ENCODE measurements at places on chromosomes 7 and 10. TPM values are rescaled to one million over a fixed set of nuclear protein-coding genes. Genes with fewer than 3 reads are reported as not detected.
A peak's percentile ranks its signal among the peaks of the same experiment; 100 is the strongest.

- no peak for DNase-seq
These were observed 108.3 kb upstream of the ABCB5 start for GRCh38 chr7:20507157-20507556.

DNA sequence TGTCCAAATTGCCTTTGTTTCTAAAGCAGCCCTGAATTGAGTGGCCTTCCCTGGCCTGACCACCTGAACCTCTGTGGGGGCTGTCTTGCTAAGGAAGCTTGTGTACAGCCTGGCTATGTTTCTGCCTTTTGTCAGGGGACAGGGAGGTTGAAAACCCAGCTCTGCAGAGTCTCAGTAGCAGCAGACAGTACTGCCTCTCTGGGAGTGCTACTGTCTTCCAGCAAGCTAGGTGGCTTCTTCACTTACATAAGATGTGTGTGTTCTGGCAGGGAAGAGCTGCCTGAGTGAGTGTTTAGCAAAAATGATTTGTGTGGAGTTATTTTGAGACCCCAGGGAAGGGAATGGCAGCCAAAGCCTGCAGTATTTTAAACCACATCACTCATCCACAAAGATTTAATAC is 57.4 kb downstream of the LRRC4 start:
- no peak for DNase-seq

The RAPGEF5 gene
- 2.4 TPM for total RNA-seq

- DNase-seq, result no peak
These were observed 131.9 kb downstream of the KCNMA1 start for GRCh38 chr10:77505431-77506334.

DNA sequence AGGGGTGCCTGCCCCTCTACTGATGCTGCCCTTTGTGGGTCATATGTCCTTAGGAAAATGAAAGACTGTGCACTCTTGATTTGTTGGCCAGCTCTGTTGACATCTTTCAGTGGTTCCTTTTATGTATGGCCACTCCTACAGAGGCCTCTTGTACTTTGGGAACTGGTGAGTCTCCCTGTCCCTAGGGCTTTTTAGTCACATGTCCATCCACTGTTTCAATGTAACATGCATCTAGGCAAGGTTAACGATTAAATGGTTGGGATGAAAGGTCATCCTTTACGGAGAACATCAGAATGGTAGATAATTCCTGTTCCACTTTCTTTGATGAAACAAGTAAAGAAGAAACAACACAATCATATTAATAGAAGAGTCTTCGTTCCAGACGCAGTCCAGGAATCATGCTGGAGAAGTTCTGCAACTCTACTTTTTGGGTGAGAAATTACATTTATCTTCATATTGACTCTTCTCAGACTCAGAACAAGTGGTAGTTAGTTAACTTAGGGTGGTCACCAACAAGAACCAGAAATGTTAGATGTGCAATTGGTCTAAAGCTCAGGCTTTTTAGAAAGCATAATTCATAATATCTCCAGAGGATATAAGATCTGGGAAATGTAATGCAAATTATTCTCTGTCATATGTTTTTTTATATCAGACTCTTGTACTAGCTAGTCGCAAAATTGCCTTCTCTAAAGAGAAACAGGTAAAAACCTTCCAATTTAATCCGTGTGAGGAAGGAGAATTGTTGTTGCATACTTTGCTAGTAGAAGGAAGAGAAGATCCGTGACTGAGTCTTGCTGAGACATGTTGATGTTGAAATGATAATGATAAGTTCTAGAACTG is at the start of gene ABCC2:
TSS of gene ABCC2 (plus strand) at position 194 of the 840 bp plus-strand sequence. CDS start at position 399, 205 bp downstream.
- no peak for DNase-seq

DNA sequence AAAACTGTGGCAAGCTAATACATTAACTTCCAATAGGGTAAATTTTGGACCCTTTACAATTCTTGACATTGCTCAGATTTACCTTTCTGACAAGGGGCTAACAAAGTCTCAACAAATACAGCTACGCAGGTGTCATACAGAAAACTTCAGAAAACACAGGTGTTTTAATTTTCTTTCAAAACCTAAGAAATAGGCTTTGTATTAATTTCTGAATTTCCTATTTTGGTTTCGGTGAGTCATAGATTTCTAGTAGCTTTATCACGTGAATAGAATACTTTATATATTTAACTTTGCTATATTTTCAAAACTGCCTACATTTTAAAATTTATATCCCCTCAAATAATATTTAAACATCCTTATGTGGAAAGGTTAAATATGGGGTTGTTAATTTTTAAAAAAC is 215.3 kb downstream of the DGKB start:
- DNase-seq, result no peak

DNA sequence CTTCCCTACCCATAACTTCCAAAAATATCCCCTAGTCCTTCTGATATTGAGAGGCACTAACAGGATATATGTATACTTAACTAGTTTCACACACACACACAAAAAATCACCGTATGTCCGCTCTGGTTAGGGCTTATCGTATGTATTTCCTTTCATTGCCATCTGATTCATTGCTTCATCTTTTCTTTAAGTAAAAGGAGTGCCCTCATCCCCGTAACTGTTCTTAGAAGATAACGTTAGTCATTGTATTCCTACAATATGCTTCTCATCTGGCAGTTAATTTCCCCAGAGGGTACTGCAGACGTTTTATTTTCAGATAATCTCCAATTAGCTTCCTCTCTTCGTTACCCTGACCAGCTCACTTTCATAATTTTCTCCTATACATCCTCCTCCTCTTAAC is 37.3 kb downstream of the NRCAM start:
- no peak for DNase-seq

- DNase-seq, result no peak
These were observed 35.7 kb downstream of the CADPS2 start for GRCh38 chr7:122850528-122850927.

GRCh38 chr7:129854401-129854800 is 98.4 kb downstream of the UBE2H start:
- no peak for DNase-seq

- DNase-seq, result no peak
These were observed 285 bp downstream of the CSTF2T start for GRCh38 chr10:51699145-51699474.

The AMZ1 gene
- 0.09 TPM for total RNA-seq

The IFIT1B gene
- total RNA-seq, result not detected

- no peak for DNase-seq
These were observed 30.6 kb downstream of the ANTXRL start for GRCh38 chr10:46317370-46317769.

GRCh38 chr7:3888096-3888495 is 587.0 kb downstream of the SDK1 start:
- no peak for DNase-seq

The ADO gene
- 17.5 TPM for total RNA-seq

The LLCFC1 gene
- not detected for total RNA-seq

The RASA4B gene
- 57.0 TPM for total RNA-seq

DNA sequence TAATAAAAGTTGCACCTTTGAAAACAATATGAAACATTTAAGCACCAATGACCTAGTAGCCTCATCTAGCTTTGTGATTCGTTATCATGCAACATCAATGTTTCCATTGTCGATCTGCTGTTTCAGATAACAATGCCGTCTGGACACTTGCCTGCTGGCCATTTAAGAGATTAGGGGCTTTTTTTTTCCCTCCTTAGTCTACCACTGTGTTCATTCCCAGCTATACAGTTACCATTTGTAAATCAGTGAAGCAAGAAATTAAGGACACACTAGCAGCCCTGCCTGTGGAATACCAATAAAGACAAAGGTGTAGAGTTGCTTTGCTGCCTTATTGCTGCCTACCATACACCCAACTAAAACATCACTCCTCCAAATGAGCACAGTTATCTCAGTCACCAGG is 37.6 kb upstream of the MYO3A start:
- no peak for DNase-seq

- no peak for DNase-seq
These were observed 131.9 kb downstream of the GPR37 start for GRCh38 chr7:124633740-124634139.

- no peak for DNase-seq
These were observed 81.4 kb upstream of the SHH start for GRCh38 chr7:155893664-155894063.

DNA sequence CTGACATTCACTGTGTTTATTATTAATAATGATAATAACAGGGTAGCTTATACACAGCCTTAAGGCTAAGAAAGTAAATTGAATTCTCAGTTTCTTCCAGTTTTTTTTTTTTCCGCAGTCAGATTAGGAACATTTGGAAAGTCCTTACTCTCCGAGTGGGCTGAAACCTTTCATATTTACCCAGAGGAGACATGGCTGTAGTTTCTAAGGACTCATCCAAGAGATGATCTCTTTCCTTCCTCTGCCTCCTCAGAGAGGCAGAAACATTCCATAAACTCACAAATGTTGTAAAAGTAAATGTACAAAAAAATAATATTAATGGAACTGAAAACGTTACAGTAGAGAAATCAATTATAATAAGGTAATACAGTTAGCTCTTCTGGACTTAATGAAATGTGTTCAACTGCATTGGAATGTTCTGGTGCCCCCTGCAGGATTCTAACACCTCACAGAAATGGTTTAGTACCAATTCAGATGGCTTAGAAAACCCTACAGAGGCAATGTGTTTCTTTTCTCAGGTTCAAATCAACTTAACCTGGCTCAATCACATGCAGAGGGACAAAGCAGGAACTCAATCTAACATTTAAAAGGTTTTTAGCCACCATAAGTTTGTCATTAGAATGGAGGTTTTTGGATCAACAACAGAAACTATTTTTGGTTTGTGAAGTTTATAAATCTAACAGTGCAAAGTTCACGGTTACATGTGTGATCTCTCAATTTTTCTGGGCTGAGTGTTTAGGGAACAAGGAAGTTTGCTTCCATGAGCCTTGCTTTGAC is 71.7 kb downstream of the ICA1 start:
- peak; percentile 47 for DNase-seq

GRCh38 chr7:65454469-65454868 is 80.8 kb downstream of the ZNF92 start:
- DNase-seq, result no peak

GRCh38 chr10:124625831-124626238 is 118.3 kb downstream of the FAM53B start:
- DNase-seq, result no peak

The NAT16 gene
- not detected for total RNA-seq

DNA sequence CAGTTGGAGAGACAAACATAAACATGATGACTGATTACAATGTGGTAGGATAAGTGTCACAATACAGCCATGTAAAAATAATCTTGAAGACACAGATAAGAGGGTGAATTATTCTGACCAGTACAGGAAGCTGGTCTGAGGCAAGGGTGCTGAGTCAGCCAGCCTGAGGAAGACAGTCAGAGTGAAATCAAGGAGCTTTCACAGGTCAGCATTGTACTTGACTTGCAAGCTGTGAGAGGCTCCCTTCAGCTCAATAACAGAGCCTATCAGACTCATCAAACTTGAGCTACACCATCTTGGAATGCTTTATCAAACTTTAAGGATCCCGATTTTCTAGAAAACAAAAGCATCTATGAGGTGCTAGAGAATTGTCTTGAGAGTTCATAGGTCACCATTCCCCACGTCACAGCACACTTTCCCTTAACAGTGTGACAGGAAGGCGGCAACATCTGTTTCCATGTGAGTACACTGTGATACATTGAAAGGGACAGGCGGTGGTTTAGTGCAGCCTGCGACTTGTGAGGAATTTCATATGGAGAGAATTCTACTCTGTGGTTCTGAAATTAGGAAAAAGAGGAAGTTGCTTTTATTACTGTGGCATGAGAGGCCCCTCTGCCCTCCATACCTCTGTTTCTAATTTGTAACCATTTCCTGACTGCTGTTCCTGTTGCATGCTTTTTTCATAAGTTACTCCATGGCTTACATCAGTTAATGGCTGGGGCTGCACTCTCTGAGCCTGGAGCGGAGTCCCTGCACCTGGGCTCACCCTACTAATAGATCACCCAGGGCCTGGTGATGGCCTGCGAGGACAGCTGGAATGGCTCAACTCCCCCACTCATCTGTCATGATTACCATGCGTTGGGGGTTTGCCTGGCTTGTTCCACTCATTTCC is 417.1 kb downstream of the SUGCT start:
- peak; percentile 15 for DNase-seq

DNA sequence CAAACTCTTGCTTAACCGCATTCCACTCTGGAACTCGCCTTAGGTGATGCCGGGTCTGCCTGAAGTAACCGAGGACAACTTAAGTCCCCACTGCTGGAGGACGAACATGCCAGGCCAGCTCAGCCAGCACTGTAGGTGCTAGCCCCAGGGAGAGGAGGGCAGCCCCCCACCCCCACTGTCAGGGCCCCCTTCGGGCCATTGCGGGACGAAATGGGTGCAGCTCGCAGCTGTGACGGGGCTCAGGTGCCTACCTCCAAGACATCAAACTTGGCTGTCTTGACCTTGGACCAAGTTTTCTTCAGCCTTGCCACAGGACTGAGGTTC is 60.4 kb downstream of the CSGALNACT2 start:
- no peak for DNase-seq

GRCh38 chr7:108430664-108431063 is 25.6 kb downstream of the NRCAM start:
- no peak for DNase-seq

The LRRD1 gene
- not detected for total RNA-seq

DNA sequence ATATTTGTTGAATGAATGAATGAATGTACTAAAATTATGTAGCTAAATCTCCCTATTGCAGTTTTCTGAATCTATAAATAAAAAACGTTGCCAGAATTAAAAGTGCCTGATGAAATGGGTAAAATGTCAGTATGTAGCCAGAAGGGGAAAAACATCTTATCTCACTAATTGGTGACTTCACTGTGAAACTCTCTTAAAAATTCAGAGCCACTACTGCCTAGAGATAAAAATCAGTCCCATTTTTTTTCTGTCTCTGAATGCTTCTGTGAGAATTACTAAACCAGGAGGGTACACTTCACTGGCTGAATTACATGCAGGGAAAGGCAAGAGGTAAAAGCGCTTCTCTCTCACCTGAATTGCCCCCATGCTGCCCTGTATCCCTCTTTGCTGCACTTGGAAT is 69.6 kb upstream of the HPS1 start:
- no peak for DNase-seq

The ACHE gene
- total RNA-seq, result 0.13 TPM

The PRSS1 gene
- 20.8 TPM for total RNA-seq

GRCh38 chr7:22728401-22729029 is 1.5 kb downstream of the IL6 start:
- DNase-seq, result no peak

DNA sequence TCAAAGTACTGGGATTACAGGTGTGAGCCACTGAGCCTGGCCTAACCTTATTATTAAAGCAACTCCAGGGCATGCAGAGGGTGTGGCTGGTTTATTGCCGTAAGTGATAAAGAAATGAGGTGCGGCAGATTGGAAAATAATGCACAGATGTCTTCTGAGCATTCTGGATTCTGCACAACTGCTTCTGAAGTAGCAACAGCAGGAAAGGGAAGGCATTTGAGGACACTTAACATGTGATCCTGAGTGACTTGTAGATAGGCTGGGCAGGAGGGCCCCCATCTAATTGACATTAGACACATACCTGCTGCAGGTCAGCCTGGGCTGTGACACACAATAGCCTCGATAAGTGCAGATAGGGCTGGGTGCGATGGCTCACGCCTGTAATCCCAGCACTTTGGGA is 5.6 kb downstream of the RHBDD2 start:
- DNase-seq, result no peak

GRCh38 chr7:68733219-68734153 is 864.8 kb upstream of the AUTS2 start:
- DNase-seq, result no peak

- no peak for DNase-seq
These were observed 12.6 kb upstream of the ZNF467 start for GRCh38 chr7:149785983-149786382.

The HMX3 gene
- not detected for total RNA-seq
